Muscle of leg (tissue), 16 donors: ENCODE measurements at places on chromosomes 6 and 20. TPM values are rescaled to one million over a fixed set of nuclear protein-coding genes. Genes with fewer than 3 reads are reported as not detected.

NFKBIL1 gene
- total RNA-seq, result 19.1 TPM

MLN gene
- total RNA-seq, result not detected

SSTR4 gene
- total RNA-seq, result not detected

PPP1R11 gene
- 17.9 TPM for total RNA-seq

OR2H1 gene
- total RNA-seq, result not detected

APOM gene
- 2.6 TPM for total RNA-seq

IL17A gene
- not detected for total RNA-seq

KHDRBS2 gene
- 0.71 TPM for total RNA-seq

RBPJL gene
- total RNA-seq, result not detected

RIPPLY2 gene
- total RNA-seq, result not detected

AVP gene
- 0.18 TPM for total RNA-seq

PRKN gene
- total RNA-seq, result 4.0 TPM

SCRT2 gene
- not detected for total RNA-seq

CCDC170 gene
- total RNA-seq, result 1.2 TPM

KCNS1 gene
- 0.04 TPM for total RNA-seq

PI16 gene
- 65.7 TPM for total RNA-seq

GRM1 gene
- 0.09 TPM for total RNA-seq

KIAA0408 gene
- 17.6 TPM for total RNA-seq

RIPOR2 gene
- total RNA-seq, result 17.9 TPM

OR2J3 gene
- total RNA-seq, result not detected

RPP40 gene
- total RNA-seq, result 14.9 TPM

MACROD2 gene
- total RNA-seq, result 3.7 TPM

MTRF1L gene
- 13.6 TPM for total RNA-seq

JPH2 gene
- total RNA-seq, result 76.8 TPM

ZNF341 gene
- total RNA-seq, result 1.3 TPM

SLPI gene
- total RNA-seq, result 0.13 TPM

MRAP2 gene
- 30.6 TPM for total RNA-seq

GNAS-AS1 gene
- 2.4 TPM for total RNA-seq

DSP gene
- total RNA-seq, result 1.4 TPM

MOG gene
- not detected for total RNA-seq

LY6G6F gene
- total RNA-seq, result not detected

ZSCAN23 gene
- total RNA-seq, result 5.5 TPM

SPATA25 gene
- total RNA-seq, result 5.7 TPM

SIRPB1 gene
- 0.13 TPM for total RNA-seq

HLA-DMB gene
- total RNA-seq, result 5.6 TPM

CDH22 gene
- total RNA-seq, result 0.13 TPM

RBM38 gene
- 31.7 TPM for total RNA-seq

RPS18 gene
- total RNA-seq, result 7,994 TPM

ZBTB46 gene
- total RNA-seq, result 20.7 TPM

CRNKL1 gene
- 27.3 TPM for total RNA-seq

HSPA1L gene
- total RNA-seq, result 2.3 TPM

RIMS4 gene
- total RNA-seq, result 5.7 TPM

SYNGAP1 gene
- 4.5 TPM for total RNA-seq

ID4 gene
- 4.6 TPM for total RNA-seq

POU5F1 gene
- 0.13 TPM for total RNA-seq

IFNGR1 gene
- 55.2 TPM for total RNA-seq

SEL1L2 gene
- not detected for total RNA-seq

ULBP1 gene
- 0.13 TPM for total RNA-seq

FAM83D gene
- total RNA-seq, result 5.7 TPM

CNBD2 gene
- 5.5 TPM for total RNA-seq

ERMARD gene
- 22.4 TPM for total RNA-seq

GPR6 gene
- total RNA-seq, result not detected

STMND1 gene
- total RNA-seq, result not detected

GINS1 gene
- total RNA-seq, result 5.2 TPM

CITED2 gene
- total RNA-seq, result 72.4 TPM

PPP1R16B gene
- total RNA-seq, result 5.5 TPM

ZBP1 gene
- total RNA-seq, result 0.13 TPM

OPN5 gene
- total RNA-seq, result 0.18 TPM

SS18L1 gene
- total RNA-seq, result 12.9 TPM

MTFR2 gene
- 0.58 TPM for total RNA-seq
